ENCODE measurements at places on chromosomes 12 and 14.
A peak's percentile ranks its signal among the peaks of the same experiment; 100 is the strongest.

DNA sequence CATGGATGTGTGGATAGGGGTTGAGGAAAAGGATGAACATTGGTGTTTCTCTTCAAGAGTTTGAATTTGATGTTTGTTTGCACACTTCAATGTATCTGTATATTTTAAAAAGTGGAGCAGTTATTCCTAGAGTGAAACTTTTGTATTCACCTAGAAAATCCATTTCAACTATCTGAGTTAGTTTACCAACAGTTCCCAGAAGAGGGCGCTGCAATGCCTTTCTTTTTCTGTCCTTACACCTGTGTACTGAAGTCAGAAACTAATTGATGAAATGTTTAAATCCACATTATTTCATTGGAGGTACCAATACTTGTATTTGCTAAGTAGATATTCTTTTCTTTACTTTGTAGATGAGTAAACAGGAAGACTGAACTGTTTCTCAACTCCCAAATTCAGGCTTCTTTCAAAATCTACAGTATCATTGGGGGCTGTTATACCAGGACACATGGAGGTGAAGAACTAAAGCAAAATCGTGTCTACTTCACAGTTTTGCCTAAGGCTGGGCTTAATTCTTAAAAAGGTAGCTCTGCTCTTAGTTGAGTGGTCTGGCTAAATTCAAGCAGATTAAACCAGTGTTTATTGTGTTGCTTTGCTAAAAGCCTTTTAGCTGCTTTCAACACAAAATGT is 26.6 kb upstream of the KLRB1 start:
- peak; percentile 39 for DNase-seq

GRCh38 chr12:96471368-96472050 is 17.9 kb upstream of the CFAP54 start:
- DNase-seq, result peak; percentile 65

DNA sequence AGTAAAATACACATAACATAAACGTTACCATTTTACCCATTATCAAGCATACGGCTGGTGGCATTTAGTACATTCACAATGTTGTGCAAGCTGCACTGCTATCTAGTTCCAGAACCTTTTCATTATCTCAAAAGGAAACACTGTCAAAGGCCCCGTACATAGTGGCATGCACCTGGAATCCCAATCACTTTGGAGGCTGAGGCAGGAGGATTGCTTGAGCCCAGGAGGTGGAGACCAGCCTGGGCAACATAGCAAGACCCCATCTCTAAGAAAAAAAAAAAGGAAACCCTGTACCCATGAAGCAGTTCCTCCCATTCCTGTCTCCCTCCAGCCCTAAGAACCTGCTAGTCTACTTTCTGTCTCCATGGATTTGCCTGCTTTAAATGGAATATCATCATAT is 7.4 kb upstream of the HVCN1 start:
- DNase-seq, result no peak

GRCh38 chr14:23694085-23694948 is 58.2 kb downstream of the DHRS2 start:
- peak; percentile 22 for DNase-seq

- DNase-seq, result no peak
Observed at GRCh38 chr12:12099102-12099501, 28.4 kb downstream of the BCL2L14 start.

DNA sequence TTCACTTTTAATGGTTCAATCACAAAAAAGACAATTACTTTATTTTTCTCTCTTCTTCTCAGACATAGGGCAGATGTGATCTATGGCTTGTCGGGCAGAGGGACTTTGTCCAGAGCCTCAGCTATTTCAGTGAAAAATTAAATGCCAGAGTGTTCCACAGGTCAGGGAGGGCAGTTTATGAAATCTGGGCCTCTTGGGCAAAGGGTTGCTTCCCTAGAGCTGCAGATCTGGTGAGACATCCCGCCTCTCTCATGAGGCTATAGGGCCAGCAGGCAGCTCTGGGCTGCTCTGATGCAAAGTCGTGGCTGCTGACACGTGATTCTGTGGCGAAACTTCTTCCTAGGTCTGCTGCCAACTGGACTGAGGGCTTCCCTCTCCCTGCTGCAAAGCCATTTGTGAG is 6.0 kb downstream of the CLMN start:
- DNase-seq, result peak; percentile 80
